Sciatic nerve (tissue), 2 donors: ENCODE measurements at places on chromosomes 7 and 10. TPM values are rescaled to one million over a fixed set of nuclear protein-coding genes. Genes with fewer than 3 reads are reported as not detected.

PNLIPRP1 gene
- 1.2 TPM for total RNA-seq

DLG5 gene
- 31.3 TPM for total RNA-seq

CLDN12 gene
- 29.1 TPM for total RNA-seq

PDK4 gene
- 61.9 TPM for total RNA-seq

CUTC gene
- total RNA-seq: 23.4 TPM

SYT15 gene
- total RNA-seq: 17.1 TPM

CFAP43 gene
- total RNA-seq: 0.98 TPM

CALML3 gene
- total RNA-seq: not detected

LIPN gene
- total RNA-seq: 0.31 TPM

MINDY4 gene
- total RNA-seq: 15.6 TPM

C10orf62 gene
- total RNA-seq: not detected

NUP42 gene
- total RNA-seq: 26.6 TPM

IPMK gene
- total RNA-seq: 7.2 TPM

NPSR1 gene
- total RNA-seq: not detected

GIMAP5 gene
- total RNA-seq: 18.4 TPM

ADRA2A gene
- total RNA-seq: 11.4 TPM

ASAH2B gene
- 2.3 TPM for total RNA-seq

MEOX2 gene
- total RNA-seq: 142 TPM

GNAT3 gene
- not detected for total RNA-seq

NEUROG3 gene
- total RNA-seq: not detected

IDI2 gene
- not detected for total RNA-seq

RASA4B gene
- 59.3 TPM for total RNA-seq

C10orf53 gene
- total RNA-seq: not detected

BLNK gene
- 13.1 TPM for total RNA-seq

CPXM2 gene
- total RNA-seq: 81.6 TPM

LIPF gene
- total RNA-seq: not detected

TMEM176B gene
- total RNA-seq: 78.8 TPM

USP6NL gene
- 37.8 TPM for total RNA-seq

MSMB gene
- total RNA-seq: not detected

COBL gene
- 17.0 TPM for total RNA-seq

TET1 gene
- 10.4 TPM for total RNA-seq

CREB5 gene
- total RNA-seq: 20.1 TPM

LIPK gene
- not detected for total RNA-seq

GPNMB gene
- total RNA-seq: 145 TPM

ASL gene
- 25.7 TPM for total RNA-seq

SLC16A9 gene
- 1.8 TPM for total RNA-seq

GSTO2 gene
- 2.1 TPM for total RNA-seq

GGCT gene
- total RNA-seq: 21.4 TPM

NCF1 gene
- 15.3 TPM for total RNA-seq

COL1A2 gene
- 443 TPM for total RNA-seq

SFTPA1 gene
- total RNA-seq: 6.3 TPM

SPRN gene
- 0.13 TPM for total RNA-seq

FAM171A1 gene
- 32.6 TPM for total RNA-seq

AKR1C8 gene
- total RNA-seq: 0.94 TPM

HMX2 gene
- not detected for total RNA-seq

ARPC1B gene
- total RNA-seq: 125 TPM

BTBD16 gene
- 0.89 TPM for total RNA-seq

AUTS2 gene
- 129 TPM for total RNA-seq

FAM237B gene
- total RNA-seq: not detected

IL15RA gene
- 9.6 TPM for total RNA-seq
